ENCODE measurements at places on chromosomes 16 and 17. TPM values are rescaled to one million over a fixed set of nuclear protein-coding genes. Genes with fewer than 3 reads are reported as not detected.
A peak's percentile ranks its signal among the peaks of the same experiment; 100 is the strongest.

The KRTAP2-2 gene
- polyA plus RNA-seq, result not detected

The RAB11FIP4 gene
- 10.4 TPM for polyA plus RNA-seq

The NAGPA gene
- polyA plus RNA-seq, result 10.0 TPM

The SULT1A3 gene
- polyA plus RNA-seq, result 64.5 TPM

The SOST gene
- polyA plus RNA-seq, result not detected

The ZNF385C gene
- polyA plus RNA-seq, result 1.8 TPM

The OR1F1 gene
- polyA plus RNA-seq, result not detected

The TMEM100 gene
- polyA plus RNA-seq, result 2.2 TPM

The CIBAR2 gene
- polyA plus RNA-seq, result 0.05 TPM

The CALCOCO2 gene
- 31.2 TPM for polyA plus RNA-seq

The MLKL gene
- polyA plus RNA-seq, result 12.4 TPM

DNA sequence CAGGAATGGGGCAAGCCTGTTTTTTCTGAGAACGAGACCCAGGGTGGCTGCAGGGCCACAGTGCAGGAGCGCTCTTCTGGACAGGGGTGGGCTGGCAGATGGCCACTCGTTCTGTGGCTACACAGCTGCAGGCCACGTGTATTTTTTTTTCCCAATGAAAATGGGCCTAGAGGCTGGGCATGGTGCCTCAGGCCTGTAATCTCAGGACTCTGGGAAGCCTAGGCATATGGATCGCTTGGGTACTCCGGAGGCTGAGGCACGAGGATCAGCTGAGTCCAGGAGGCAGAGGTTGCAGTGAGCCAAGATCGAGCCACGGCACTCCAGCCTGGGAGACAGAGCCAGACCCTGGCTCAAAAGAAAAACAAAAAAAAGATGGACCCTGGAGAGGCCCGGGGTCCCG is 6.8 kb downstream of the UNKL start:
- peak overlapping the region; percentile 38 for H3K27ac ChIP-seq
- H3K27me3 ChIP-seq, result no peaks in the 10 kb centered on the region
- H3K4me1 ChIP-seq, result peaks cover 3% of the 10 kb centered on the region
- no peak for DNase-seq
- no peaks in the 10 kb centered on the region for H3K36me3 ChIP-seq

GRCh38 chr17:83068641-83069570 is 10.5 kb upstream of the METRNL start:
- no peaks in the 10 kb centered on the region for H3K36me3 ChIP-seq
- H3K4me3 ChIP-seq, result no peak overlapping the region
- DNase-seq, result no peak
- H3K4me1 ChIP-seq, result no peaks in the 10 kb centered on the region
- no peak overlapping the region for H3K27ac ChIP-seq

- H3K27ac ChIP-seq, result no peak overlapping the region
- H3K36me3 ChIP-seq, result no peaks in the 10 kb centered on the region
- DNase-seq, result no peak
- no peaks in the 10 kb centered on the region for H3K27me3 ChIP-seq
- no peaks in the 10 kb centered on the region for H3K4me1 ChIP-seq
- H3K4me3 ChIP-seq, result no peak overlapping the region
These were observed 154.8 kb upstream of the SOX9 start for GRCh38 chr17:71966055-71966454.

GRCh38 chr16:81553814-81554675 is 109.4 kb downstream of the CMIP start:
- peaks cover 10% of the 10 kb centered on the region for H3K4me1 ChIP-seq
- H3K27me3 ChIP-seq, result no peaks in the 10 kb centered on the region
- H3K4me3 ChIP-seq, result no peak overlapping the region
- no peak for DNase-seq
- H3K36me3 ChIP-seq, result no peaks in the 10 kb centered on the region
- peak overlapping the region; percentile 8 for H3K27ac ChIP-seq

- no peaks in the 10 kb centered on the region for H3K4me1 ChIP-seq
- no peaks in the 10 kb centered on the region for H3K27me3 ChIP-seq
- no peaks in the 10 kb centered on the region for H3K36me3 ChIP-seq
- no peak overlapping the region for H3K27ac ChIP-seq
- DNase-seq, result no peak
These were observed 47.4 kb upstream of the ATF7IP2 start for GRCh38 chr16:10338426-10338825.

DNA sequence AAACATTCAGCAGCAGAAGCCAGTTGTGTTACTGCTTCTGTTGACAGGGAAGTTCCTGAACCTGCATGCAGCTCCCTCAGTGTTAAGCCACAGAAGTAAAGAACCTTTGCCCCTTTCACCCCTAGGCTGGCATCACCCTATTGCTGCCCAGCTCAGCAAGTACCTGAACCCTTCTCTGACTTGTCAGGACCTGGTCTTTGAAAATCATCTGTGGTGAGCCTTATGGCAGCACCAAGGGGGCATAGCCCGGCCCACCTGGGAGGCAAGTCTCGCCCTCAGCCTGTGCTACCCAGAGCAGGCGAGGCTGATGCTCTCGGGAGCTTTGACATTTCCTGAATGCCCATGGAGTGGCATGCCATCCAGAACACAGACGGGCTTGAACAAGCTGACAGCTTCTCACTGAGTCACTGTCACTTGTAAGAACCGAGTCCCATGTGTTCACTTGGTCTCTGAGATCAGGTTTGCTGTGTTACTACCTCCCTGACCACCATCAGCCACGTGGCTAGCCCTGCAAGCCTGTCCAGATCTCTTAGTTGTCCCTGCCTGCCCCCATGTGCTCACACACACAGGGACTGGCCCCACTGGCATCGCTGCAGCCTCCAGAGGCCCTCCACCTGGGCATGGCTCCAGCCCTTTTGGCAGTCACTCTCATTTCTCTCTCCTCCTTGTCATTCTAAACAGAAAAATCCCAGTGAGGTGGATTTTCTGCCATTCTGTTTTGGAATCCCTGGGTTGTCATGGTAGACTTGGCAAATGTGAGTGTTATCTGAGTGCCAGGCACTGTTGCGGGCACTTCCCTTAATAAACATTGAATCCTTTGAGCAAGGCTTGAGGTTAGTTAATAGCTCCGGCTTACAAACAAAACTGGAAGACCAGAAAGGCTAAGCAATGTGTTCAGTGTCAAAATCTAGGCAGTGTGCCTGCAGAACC is 2.9 kb upstream of the CARMIL2 start:
- peaks cover 19% of the 10 kb centered on the region for H3K36me3 ChIP-seq
- no peaks in the 10 kb centered on the region for H3K4me1 ChIP-seq
- H3K27ac ChIP-seq, result no peak overlapping the region

DNA sequence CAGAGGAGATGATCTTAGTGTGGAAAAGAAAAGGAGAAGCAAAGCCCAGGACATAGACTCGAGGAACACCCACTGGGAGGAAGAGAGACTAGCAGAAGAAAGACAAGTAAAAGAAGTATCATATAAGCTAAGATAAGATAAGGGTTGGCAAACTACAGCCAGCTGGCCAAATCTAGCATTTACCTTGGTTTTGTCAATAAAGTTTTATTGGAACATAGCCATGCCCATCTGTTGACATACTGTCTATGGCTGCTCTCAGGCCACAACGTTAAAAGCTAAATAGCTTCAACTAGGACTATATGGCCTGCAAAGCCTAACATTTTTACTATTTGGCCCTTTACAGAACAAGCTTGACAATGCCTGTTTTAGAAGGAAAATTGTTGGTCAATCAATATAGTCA is 166.4 kb upstream of the AXIN2 start:
- H3K4me1 ChIP-seq, result peaks cover 5% of the 10 kb centered on the region
- no peak overlapping the region for H3K4me3 ChIP-seq
- H3K27ac ChIP-seq, result no peak overlapping the region
- no peaks in the 10 kb centered on the region for H3K27me3 ChIP-seq
- DNase-seq, result no peak

GRCh38 chr16:57384248-57385070 is 12.2 kb downstream of the CX3CL1 start:
- DNase-seq, result no peak
- H3K4me1 ChIP-seq, result no peaks in the 10 kb centered on the region
- no peaks in the 10 kb centered on the region for H3K27me3 ChIP-seq
- H3K36me3 ChIP-seq, result no peaks in the 10 kb centered on the region
- H3K4me3 ChIP-seq, result no peak overlapping the region

GRCh38 chr16:53905028-53905427 is 201.1 kb downstream of the FTO start:
- H3K36me3 ChIP-seq, result no peaks in the 10 kb centered on the region
- no peaks in the 10 kb centered on the region for H3K4me1 ChIP-seq
- H3K27me3 ChIP-seq, result no peaks in the 10 kb centered on the region
- no peak for DNase-seq
- no peak overlapping the region for H3K4me3 ChIP-seq
- no peak overlapping the region for H3K27ac ChIP-seq

DNA sequence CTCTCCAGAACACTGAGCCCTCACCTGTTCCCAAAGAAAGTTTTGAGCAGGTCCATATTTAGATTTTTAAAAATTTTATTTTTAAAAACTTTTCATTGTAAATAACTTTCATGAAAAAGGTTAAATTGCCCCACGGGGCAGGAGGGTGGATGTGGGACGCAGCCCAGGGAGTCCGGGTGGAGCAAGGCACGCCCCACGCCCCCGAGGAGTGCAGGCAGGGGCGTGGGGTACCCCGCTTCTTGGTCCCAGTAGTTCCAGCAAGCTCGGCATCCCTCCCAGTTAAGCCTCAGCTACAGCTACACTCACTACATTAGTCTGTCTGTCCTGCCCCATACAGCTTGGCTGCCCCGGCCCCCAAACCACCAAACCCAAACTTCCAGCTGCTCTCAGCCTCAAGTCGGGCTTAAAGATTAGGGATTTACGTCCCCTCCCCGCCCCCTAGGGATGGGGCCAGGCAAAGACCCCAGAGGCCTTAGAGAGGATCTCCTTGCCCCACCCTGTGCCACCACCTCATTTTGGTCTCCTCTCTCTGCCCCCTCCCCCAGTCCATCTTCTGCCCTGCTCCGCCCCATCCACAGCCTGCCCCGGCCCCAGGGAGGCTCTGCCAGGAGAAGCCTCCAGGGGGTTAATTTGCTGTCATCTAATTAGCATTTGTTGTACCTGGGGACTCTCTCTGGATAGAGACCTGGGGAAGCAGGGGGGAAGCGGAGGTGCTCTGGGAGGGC is 4.6 kb downstream of the FOXJ1 start:
- no peaks in the 10 kb centered on the region for H3K36me3 ChIP-seq
- no peak for DNase-seq
- H3K4me1 ChIP-seq, result no peaks in the 10 kb centered on the region
- H3K27me3 ChIP-seq, result no peaks in the 10 kb centered on the region

- H3K27ac ChIP-seq, result no peak overlapping the region
- H3K27me3 ChIP-seq, result no peaks in the 10 kb centered on the region
- no peak for DNase-seq
These were observed 186.4 kb downstream of the SEC14L1 start for GRCh38 chr17:77327181-77327565.

- H3K36me3 ChIP-seq, result no peaks in the 10 kb centered on the region
- H3K4me1 ChIP-seq, result no peaks in the 10 kb centered on the region
- H3K27me3 ChIP-seq, result no peaks in the 10 kb centered on the region
- H3K27ac ChIP-seq, result no peak overlapping the region
- no peak for DNase-seq
These were observed 18.5 kb upstream of the RHOT1 start for GRCh38 chr17:32123782-32124181.

GRCh38 chr17:35729405-35729833 is 2.0 kb upstream of the RASL10B start:
- H3K27me3 ChIP-seq, result no peaks in the 10 kb centered on the region
- H3K4me3 ChIP-seq, result no peak overlapping the region
- no peak overlapping the region for H3K27ac ChIP-seq
- H3K4me1 ChIP-seq, result peaks cover 11% of the 10 kb centered on the region
- no peak for DNase-seq

DNA sequence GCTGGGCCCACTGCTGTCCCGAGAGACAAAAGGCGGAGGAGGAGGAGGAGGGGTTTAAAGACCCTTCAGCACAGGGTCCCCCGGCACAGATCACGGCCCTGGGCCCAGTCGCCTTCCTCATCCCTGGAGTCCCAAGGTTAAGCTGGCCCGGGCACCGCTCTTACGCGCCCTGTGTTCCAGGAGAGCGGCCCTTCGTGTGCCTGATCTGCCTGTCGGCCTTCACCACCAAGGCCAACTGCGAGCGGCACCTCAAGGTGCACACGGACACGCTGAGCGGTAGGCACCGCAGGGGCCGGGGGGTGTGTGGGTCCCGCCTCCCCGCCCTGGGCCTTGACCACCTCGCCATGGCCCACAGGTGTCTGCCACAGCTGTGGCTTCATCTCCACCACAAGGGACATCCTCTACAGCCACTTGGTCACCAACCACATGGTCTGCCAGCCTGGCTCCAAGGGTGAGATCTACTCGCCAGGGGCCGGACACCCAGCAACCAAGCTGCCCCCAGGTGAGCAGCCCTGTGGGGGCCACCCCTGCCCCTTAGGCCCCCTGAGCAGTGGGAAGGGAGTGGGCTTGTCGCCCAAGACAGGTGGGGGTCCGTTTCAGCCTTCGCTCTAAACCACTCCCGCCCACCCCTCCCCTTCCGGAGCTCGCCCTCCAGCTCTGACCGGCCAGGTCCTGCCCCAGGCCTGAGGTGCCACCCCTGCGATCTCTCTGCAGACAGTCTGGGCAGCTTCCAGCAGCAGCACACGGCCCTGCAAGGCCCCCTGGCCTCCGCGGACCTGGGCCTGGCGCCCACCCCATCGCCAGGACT is 37.6 kb upstream of the ZC3H18 start:
- DNase-seq, result peak; percentile 83
- peaks cover 21% of the 10 kb centered on the region for H3K36me3 ChIP-seq
- H3K27ac ChIP-seq, result no peak overlapping the region
- H3K4me1 ChIP-seq, result no peaks in the 10 kb centered on the region

DNA sequence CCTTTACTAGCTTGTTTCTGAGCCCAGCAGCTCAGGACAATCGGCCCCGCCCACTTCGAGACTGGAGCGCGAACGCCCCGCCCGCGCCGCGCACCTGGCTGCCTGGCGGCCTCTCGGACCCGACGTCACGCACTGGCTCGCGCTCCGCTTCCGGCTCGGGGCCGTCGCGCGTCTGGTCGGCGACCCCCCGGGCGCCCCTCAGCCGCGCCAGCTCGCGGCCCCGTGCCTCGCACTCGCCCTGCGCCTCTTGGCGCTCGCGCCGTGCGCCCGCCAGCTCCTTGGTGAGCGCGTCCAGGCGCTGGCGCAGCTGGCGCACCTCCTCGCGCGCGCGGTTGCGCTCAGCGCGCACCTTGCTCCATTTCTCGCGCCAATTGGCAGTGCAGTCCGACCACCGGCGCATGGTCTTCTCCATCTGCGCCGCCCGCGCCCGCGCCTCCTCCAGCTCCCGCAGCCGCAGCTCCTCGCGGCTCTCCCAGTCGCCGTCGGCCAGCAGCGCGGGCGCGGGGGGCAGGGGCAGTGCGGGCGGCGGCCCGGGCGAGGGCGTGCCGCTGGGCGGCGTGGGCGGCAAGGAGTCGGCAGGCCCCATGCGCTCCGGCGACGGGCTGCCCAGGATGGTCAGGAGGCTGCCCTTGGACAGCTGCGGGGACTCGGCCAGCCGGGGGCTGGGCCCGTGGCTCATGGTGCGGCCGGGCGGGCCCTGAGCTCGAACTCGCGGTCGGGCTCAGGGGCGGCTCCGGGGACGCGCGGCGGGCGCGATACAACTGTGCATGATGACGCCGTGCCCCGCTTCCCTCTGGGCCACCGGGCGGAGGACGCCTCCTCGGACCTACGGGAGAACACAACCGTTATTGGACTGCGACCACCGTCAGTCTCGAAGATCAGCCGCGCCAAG is 7.6 kb downstream of the CCDC102A start:
- no peak overlapping the region for H3K27ac ChIP-seq
- H3K4me3 ChIP-seq, result peak overlapping the region; percentile 22
- H3K36me3 ChIP-seq, result no peaks in the 10 kb centered on the region

Measured in pancreas (tissue), 10 donors.